ENCODE measurements at places on chromosomes 16 and 17. TPM values are rescaled to one million over a fixed set of nuclear protein-coding genes. Genes with fewer than 3 reads are reported as not detected.

- no peaks in the 10 kb centered on the region for H3K4me1 ChIP-seq
- no peak for DNase-seq
- H3K27me3 ChIP-seq = peaks cover 2% of the 10 kb centered on the region
Measured at GRCh38 chr17:59491353-59492090, 73.9 kb upstream of the DHX40 start.

- H3K27me3 ChIP-seq = no peaks in the 10 kb centered on the region
- peaks cover 62% of the 10 kb centered on the region for H3K4me1 ChIP-seq
- H3K4me3 ChIP-seq = peak overlapping the region; percentile 69
- H3K27ac ChIP-seq = peak overlapping the region; percentile 98
Measured at GRCh38 chr17:7478276-7479212, 887 bp downstream of the ZBTB4 start.

- no peaks in the 10 kb centered on the region for H3K36me3 ChIP-seq
- H3K4me1 ChIP-seq = no peaks in the 10 kb centered on the region
- no peaks in the 10 kb centered on the region for H3K27me3 ChIP-seq
- no peak overlapping the region for H3K4me3 ChIP-seq
- no peak overlapping the region for H3K27ac ChIP-seq
- no peak for DNase-seq
Measured at GRCh38 chr16:83849421-83849820, 41.6 kb downstream of the HSBP1 start.

Gene GAS2L2
- polyA plus RNA-seq = 0.21 TPM

Measured in thymus (tissue), 14 donors.